ENCODE measurements at places on chromosomes 16 and 17.

DNA sequence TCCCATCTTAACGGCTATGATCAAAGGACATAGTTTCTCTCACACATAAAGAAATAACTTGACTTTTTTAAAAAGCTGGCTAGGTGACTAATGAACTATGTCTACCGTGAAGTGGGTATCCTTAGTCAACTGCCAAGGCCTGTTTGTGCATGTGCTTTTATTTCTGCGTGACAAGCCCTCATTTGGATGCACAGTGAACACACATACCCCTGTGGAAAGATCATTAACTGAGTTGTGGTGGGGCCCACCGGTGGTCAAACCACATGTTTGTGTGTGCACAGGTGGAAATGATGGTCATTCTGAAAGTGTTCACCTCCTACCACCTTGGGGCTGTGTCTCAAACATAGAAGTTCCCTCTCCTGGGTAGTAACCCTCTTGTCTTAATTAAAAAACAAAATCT is 256.1 kb upstream of the SALL1 start:
- DNase-seq: no peak

DNA sequence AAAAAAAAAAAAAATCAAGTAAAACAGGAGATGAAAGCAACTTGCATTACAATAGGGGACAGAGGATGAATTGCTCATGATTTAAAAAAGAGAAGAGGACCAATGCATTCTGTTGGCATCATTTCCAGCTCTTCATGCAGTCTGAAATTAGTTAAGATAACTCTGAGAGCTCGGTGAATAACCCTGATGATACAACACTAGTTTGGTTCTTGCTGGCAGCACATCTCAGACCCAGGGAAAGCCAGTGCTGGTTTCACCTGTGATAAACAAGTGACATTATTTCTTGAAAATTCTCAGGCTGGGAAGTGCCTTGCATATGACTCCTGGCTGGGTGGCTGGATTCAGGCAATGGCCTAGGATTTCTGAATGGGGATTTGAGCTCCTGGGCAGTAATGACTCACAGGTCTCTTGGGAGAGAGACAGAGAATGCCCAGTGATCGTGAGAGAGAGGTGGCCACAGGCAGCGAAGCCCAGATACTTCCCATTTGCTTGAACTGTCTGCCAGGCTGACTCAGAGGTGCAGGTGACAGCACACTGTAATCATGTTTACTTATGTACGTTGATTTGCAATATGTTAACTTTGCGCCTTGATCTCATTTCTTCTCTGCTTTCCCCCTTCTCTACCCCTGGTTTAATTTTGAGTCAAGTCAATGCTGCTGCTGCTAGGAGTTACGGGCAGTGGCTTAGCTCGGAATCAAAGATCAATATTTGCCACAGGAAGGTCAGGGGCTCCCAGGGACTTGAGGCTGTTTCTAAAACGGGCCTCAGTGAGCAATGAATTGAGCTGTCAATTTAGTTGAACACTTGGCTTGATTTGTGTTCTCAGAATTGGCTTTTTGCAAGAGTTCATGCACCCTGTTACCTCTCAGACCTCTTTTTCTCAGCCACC is 27.1 kb downstream of the ARSG start:
- DNase-seq: peak; percentile 72

DNA sequence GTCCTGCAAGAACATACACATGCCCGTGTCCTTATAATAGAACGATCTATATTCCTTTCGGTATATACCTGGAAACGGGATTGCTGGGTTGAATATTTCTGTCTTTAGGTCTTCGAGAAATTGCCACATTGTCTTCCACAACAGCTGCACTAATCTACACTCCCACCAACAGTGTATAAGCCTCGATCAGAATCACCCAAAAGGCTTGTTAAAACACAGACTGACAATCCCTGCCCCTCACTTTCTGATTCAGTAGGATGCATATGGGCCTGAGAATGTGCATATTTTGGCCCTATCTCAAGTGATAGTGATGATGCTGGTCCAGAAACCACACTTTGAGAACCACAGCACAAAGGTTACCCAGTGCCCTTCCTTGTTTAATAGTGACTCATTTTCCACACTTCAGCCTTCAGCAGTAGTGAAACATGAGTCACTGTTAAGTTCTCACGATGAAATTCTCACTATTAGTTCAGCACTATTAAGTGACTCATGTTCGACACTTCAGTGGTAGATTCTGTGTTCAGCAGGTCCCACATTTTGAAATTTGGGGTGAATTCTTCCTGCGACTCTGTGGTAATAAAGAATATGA is 215.6 kb downstream of the GRIN2A start:
- DNase-seq: no peak

- DNase-seq: no peak
Measured at GRCh38 chr17:70238646-70239045, 69.3 kb downstream of the KCNJ2 start.

GRCh38 chr17:33109336-33110072 is 117.9 kb downstream of the SPACA3 start:
- DNase-seq: peak; percentile 46

DNA sequence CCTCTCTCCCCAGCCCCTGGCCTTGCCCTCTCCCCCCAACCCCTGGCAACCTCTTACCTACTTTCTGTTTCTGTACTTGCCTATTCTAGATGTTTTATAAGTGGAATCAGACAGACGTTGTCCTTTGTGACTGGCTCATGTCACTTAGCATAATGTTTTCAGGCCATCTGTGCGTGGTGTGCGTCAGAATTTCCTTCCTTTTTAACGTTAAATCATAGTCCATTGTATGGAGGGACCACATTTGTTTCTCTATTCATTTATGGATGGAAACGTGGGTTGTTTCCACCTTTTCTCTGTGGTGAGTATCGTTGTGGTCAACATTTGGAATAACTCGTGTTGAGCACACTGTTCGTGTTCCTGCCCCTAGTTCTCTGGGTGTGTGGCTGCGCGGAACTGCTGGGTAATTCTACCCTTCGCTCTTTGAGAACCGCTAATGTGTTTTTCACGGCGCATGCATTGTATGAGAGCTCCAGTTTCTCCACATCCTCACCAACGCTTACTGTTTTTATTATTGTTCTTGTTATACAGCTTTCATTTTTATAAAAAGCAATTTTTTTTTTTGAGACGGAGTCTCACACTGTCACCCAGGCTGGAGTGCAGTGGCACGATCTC is 26.3 kb downstream of the ACTG1 start:
- DNase-seq: no peak

DNA sequence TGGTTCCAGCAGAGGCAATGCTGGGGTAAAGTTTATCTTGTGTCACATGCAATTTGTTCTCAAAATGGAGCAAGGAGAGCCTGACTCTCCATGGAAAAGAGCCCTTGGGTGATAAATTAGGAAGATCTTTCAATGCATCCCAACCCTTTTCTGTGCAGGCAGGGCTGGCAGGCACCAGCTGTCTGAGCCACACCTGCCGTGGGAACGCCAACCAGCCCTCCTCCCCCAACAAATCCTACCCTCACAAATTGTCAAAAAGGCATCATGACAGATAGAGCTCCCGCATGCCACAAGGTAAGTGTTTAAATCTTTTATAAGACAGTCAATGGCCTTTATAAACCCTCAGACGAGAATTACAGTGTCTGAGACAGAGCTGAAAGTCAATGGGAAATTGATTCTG is 418.5 kb upstream of the CDH5 start:
- no peak for DNase-seq

DNA sequence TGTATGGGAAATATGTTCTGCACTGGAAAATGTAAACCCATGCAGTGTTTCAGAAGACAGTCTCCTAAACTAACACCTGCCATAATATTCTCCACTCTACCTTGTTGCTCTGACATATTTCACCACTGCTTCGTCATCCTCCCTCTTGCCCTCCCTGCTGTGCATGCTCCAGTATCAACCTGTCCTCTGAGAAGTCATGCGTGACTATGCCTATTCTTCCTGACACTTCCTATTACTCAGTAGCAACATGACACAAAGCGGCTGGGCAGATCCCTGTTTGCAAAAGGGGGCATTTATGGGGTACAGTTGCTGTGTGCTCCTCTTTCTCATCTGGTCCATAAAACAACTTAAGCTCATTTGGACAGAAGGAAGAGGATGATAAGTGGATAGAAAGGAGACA is 805.6 kb upstream of the EEF2KMT start:
- no peak for DNase-seq

DNA sequence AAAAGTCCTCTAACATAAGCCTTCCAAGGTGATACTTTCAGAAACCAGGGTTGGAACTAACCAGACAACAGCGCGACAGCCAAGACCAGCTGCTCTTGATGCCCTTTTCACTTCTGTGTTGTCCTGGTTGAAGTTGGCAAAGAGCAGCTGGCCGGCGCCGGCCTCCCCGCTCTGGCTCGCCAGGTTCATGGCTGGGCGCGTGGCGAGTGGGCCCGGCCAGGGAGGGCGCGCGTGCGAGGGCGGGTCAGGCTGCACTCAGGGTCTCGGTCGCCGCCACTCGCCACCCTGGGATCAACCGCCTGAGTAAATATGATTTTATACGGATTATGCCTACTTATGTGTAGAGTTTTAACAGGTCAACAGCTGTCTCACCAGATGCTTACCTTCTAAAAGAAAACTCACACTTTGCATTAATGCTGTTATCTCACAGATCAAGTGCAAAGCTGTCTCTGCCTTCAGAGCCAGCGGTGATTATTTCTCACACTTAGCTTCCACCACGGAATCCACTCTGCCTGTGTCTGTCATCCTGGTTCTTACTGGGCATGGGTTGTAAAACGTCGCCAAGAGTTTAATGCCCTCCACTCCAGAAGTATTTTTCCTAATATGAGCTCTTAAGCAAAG is 13.5 kb downstream of the KCTD2 start:
- no peak for DNase-seq

DNA sequence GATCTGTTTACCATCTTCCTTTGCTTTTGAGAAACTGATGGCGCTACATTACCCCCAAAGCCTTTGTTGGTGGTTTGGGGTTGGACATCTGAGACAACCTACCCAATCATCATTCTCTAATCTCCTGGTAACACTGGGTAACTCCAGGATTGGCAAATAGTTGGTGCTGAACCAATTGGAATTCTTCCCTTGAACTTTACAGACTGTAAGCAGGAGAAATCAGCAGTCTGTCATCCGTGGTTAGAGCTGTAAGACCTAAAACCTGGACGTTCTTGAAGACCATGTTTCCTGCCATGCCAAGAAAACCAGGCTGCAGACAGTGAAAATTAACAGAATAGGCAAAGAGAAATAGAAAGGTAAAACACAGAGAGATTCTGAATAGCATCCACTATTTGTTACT is 398.8 kb upstream of the SALL1 start:
- DNase-seq: peak; percentile 21

DNA sequence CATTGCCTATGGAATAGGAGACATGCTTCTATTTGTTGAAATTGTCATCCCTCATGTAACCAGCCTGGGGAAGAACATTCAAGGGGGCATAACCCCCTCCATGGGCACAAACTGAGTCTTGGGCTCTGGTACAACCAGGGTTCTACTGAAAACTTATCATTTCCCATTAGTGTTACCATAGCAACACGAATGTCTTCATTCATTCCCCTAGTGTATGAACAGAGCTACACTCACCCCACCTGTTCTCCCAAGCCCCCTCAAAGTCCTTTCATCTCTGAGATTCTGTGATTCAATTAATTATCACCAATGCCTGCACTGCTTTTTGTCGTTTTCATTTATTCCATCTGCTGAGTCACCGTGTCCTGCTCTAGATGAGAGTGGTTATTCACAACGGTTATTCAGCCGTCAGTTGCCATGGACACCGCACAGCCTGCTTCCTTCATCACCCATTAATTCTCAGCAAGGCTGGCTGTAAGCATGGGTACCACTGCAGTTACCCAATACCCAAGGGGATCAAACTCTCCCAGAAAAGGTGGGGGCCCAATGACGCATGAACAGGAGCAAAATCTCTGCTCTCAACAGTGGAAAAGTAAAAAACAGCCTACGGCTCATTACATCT is 1.6 kb upstream of the GAST start:
- peak; percentile 80 for DNase-seq

GRCh38 chr17:76384987-76385891 is 830 bp downstream of the SPHK1 start:
- DNase-seq: peak; percentile 66

GRCh38 chr17:27609611-27610303 is 21.2 kb upstream of the LGALS9 start:
- peak; percentile 59 for DNase-seq

GRCh38 chr17:72446525-72447250 is 325.9 kb downstream of the SOX9 start:
- DNase-seq: no peak

DNA sequence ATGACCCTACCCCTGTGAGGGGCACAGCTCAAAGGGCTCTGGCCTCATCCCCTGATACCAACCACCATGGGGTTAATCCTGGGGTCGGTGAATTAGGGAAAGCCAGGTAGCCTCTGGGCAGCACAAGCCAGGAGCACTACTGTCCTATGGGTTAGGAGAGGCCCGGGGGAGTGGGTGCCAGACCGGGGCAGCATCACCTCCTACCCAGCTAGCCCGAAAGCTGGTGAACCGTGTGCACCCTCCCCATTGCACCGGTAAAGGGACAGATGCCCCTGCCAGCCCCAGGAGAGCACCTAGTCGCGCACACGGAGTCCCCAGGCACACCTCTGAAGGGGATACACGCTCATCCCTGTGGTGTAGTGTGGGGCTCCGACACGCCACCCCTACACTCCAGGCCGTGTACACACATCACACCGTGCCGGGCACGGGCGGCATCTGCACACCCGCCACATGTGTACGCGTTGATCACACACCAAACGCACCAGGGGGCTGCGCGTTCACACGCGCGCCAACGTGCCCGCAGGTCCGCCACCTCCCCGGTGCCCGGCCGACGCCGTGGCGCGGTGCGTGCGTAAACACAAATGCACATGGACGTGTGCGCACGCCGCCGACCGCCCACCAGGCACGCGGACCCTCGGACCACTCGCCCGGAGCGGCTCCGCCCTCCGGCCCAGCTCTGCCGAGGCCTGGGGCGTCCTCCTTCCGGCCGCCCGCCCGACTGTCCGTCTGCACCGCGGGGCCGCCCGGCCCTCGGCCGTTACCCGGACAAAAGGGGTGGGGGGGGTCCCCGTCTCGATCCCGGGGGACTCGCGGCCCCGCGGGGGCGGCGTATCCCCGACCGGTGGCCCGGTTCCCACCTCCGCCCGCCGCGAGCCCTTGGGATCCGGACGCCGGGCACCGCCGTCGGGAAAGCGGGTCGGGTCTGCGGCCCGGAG is 785 bp downstream of the UBALD1 start:
- peak; percentile 38 for DNase-seq

DNA sequence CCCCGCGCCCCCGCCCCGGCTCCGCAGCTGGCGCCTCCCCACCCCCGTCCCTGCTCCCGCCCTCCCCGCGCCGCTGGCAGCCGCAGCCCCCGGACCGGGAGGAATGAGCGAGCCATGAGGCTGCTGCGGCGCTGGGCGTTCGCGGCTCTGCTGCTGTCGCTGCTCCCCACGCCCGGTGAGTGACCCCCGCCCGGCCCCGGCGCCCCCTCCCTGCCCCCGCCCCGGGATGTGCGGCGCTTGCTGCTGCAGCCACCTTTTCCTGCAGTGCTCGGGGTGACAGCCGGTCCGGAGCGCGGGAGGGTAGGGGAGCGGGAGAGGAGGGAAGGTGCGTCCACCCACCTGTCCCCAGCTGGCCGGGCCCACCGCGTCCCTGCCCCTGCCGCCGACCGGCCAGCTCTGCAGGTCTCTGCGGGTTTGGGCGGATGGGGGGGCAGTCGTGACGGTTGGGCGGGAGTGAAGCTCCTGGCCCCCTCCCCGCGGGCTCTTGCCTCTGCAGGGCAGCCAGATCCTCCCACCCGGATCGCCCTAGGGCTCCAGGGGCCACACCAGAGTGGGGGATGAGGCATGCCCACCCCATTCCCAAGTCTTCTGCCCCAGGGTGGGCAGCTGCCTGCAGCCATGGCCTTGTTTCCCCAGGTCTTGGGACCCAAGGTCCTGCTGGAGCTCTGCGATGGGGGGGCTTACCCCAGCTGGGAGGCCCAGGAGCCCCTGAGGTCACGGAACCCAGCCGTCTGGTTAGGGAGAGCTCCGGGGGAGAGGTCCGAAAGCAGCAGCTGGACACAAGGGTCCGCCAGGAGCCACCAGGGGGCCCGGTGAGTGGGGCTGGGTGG is 513 bp downstream of the ADAM11 start:
- DNase-seq: peak; percentile 39
